Spinal cord (tissue), 10 donors: ENCODE measurements at places on chromosomes 4 and X. TPM values are rescaled to one million over a fixed set of nuclear protein-coding genes. Genes with fewer than 3 reads are reported as not detected.

Gene NALF2
- polyA plus RNA-seq: 8.9 TPM

Gene SAGE1
- not detected for polyA plus RNA-seq

Gene GLUD2
- polyA plus RNA-seq: 15.7 TPM

Gene ODAM
- polyA plus RNA-seq: not detected

Gene ADD1
- polyA plus RNA-seq: 320 TPM

Gene IL13RA2
- 1.1 TPM for polyA plus RNA-seq

Gene SATL1
- 1.5 TPM for polyA plus RNA-seq

DNA sequence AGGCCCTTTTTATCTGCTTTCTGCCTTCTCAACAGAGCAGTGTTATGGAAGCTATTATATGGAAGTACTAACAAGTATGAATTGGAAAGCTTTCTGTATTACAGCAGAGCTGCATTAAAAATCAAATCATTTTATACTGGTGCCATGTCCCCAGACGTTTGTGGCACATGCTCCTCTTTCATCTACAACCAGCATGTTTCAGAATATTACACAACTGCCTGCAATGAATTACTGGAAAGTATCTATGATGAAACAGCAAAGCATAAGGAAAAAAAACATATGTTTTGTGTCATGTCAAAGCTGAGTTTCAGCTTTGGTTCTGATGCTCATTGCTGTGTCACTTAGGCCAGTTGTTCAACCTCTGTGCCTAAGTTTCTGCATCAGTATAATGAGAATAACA is 576.8 kb downstream of the GBA3 start:
- H3K27me3 ChIP-seq: no peaks in the 10 kb centered on the region
- peak overlapping the region; percentile 8 for H3K27ac ChIP-seq
- H3K4me3 ChIP-seq: no peak overlapping the region
- no peaks in the 10 kb centered on the region for H3K4me1 ChIP-seq
- H3K36me3 ChIP-seq: no peaks in the 10 kb centered on the region
- no peak for DNase-seq

DNA sequence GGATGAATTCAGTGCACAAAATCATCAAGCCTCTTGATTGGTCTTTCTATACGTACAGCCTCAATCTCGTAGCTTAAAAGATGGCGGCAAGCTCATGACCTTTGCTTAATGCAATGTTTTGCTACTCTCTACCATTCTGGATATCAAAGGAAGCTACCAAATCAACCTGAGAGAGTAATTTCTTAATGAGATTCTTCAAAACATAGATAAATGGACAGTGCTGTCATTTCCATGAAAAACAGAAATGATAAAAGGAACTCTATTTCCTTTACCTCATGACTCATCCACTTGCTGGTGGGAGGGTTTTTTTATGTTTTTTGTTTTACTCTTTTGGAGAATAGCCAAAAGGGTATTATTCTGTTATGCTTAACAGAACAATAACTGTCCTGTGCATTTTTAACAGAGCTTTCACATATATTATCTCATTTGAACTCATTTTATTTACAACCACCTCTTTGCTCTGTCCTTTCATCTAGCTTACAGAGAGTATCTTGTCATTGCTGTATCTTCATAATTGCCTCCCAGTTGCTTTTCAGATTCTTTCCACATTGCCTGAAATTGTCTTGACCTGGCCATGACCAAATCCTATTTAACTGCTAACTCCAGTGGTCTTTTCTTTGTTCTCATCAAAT is 138.6 kb upstream of the GPR101 start:
- no peak overlapping the region for H3K4me3 ChIP-seq
- no peak overlapping the region for H3K27ac ChIP-seq
- DNase-seq: no peak
- no peaks in the 10 kb centered on the region for H3K27me3 ChIP-seq
- no peaks in the 10 kb centered on the region for H3K36me3 ChIP-seq
- no peaks in the 10 kb centered on the region for H3K4me1 ChIP-seq

DNA sequence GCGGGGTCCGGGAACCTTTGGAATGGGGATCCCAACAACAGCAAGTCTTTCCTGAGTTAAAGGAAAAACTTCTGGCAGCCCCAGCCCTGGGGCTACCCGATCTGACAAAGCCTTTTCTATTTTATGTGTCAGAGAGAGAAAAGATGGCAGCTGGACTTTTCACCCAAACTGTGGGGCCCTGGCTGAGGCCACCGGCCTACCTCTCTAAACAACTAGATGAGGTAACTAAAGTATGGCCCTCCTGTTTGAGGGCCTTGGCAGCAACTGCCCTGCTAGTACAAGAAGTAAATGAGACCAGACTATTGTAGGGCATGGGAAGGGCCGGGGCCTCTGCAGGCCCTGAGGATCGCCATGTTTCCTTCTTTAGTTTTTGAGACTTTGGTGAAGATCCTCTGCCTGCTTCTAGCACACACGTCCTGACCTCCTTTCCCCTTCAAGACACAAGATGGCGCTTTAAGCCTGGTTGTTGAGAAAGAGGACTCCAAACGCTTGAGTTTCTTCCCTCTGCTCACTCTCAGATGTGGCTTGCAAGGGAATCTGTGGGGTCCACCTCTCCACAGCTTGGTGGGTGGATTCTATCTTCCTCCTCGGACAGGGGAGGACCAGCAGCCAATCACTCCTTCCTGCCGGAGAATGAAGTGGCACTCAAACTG is 18.5 kb upstream of the DRD5 start:
- no peaks in the 10 kb centered on the region for H3K36me3 ChIP-seq
- DNase-seq: peak; percentile 83
- H3K4me1 ChIP-seq: peaks cover 6% of the 10 kb centered on the region
- no peak overlapping the region for H3K4me3 ChIP-seq
- no peak overlapping the region for H3K27ac ChIP-seq

GRCh38 chr4:173943547-173943946 is 339.9 kb downstream of the FBXO8 start:
- no peak overlapping the region for H3K27ac ChIP-seq
- H3K4me3 ChIP-seq: no peak overlapping the region
- H3K27me3 ChIP-seq: no peaks in the 10 kb centered on the region
- no peaks in the 10 kb centered on the region for H3K36me3 ChIP-seq
- H3K4me1 ChIP-seq: no peaks in the 10 kb centered on the region
- DNase-seq: no peak

- DNase-seq: no peak
- no peaks in the 10 kb centered on the region for H3K4me1 ChIP-seq
- H3K36me3 ChIP-seq: no peaks in the 10 kb centered on the region
Measured at GRCh38 chrX:33204889-33205288, 6.5 kb downstream of the DMD start.

- H3K27me3 ChIP-seq: no peaks in the 10 kb centered on the region
- peaks cover 4% of the 10 kb centered on the region for H3K4me1 ChIP-seq
- DNase-seq: no peak
- peaks cover 3% of the 10 kb centered on the region for H3K36me3 ChIP-seq
Measured at GRCh38 chrX:50629774-50630173, 159.1 kb upstream of the DGKK start.

- peaks cover 7% of the 10 kb centered on the region for H3K4me1 ChIP-seq
- no peaks in the 10 kb centered on the region for H3K36me3 ChIP-seq
- H3K27me3 ChIP-seq: no peaks in the 10 kb centered on the region
- DNase-seq: no peak
- no peak overlapping the region for H3K4me3 ChIP-seq
Measured at GRCh38 chrX:65706041-65706828, 38.8 kb downstream of the MSN start.

DNA sequence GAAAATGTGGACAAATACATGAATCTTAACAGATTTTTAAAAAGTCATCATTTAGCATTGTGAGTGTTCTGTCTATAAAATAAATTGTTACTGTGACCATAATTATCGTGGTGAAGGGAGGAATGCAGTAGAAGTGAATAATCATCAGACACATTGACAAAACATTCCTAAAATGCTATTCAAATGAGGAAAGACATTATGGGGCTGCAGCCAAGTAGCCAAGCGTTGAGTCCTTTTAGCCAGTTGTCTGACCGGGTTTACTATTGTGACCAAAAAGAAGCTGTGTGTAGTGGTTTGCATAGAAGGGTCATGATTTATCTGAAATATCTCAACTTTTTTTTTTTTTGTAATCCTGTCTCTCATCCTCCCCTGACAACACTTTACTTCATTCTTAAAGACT is 19.5 kb downstream of the WWC2 start:
- H3K36me3 ChIP-seq: no peaks in the 10 kb centered on the region
- H3K27ac ChIP-seq: no peak overlapping the region
- H3K4me1 ChIP-seq: no peaks in the 10 kb centered on the region

DNA sequence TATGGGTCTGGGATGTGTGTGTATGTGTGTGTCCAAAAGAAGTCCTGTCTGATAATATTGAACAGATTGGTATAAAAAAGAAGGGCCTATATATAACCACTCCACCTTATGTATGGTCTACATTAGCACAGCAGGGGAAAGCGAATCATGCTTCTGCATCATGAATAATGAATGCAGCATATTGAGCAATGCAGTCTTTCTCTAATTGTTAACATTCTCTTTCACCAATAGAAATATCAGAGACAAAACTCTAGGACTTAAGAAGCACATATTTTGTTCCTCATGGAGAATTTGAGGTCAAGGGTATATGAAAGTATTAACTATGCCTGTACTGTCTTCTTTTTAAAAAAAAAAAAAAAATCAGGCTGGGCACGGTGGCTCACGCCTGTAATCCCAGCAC is 264.3 kb upstream of the NOCT start:
- H3K4me1 ChIP-seq: no peaks in the 10 kb centered on the region
- DNase-seq: no peak
- H3K27ac ChIP-seq: no peak overlapping the region
- H3K27me3 ChIP-seq: no peaks in the 10 kb centered on the region

- no peaks in the 10 kb centered on the region for H3K36me3 ChIP-seq
- H3K4me1 ChIP-seq: no peaks in the 10 kb centered on the region
- H3K27me3 ChIP-seq: no peaks in the 10 kb centered on the region
- no peak overlapping the region for H3K4me3 ChIP-seq
- no peak overlapping the region for H3K27ac ChIP-seq
Measured at GRCh38 chr4:41161355-41161754, 53.0 kb downstream of the APBB2 start.

- DNase-seq: peak; percentile 81
- H3K36me3 ChIP-seq: no peaks in the 10 kb centered on the region
- H3K4me1 ChIP-seq: peaks cover 7% of the 10 kb centered on the region
- H3K27me3 ChIP-seq: no peaks in the 10 kb centered on the region
- peak within 1 kb of the TSS; percentile 82 for H3K4me3 ChIP-seq
Measured at GRCh38 chr4:139177049-139177868, at the start of gene ELF2. Gene ELF2, minus strand, starts transcription at chr4:139177218. Its CDS starts 39,517 bp downstream, at chr4:139137701.

DNA sequence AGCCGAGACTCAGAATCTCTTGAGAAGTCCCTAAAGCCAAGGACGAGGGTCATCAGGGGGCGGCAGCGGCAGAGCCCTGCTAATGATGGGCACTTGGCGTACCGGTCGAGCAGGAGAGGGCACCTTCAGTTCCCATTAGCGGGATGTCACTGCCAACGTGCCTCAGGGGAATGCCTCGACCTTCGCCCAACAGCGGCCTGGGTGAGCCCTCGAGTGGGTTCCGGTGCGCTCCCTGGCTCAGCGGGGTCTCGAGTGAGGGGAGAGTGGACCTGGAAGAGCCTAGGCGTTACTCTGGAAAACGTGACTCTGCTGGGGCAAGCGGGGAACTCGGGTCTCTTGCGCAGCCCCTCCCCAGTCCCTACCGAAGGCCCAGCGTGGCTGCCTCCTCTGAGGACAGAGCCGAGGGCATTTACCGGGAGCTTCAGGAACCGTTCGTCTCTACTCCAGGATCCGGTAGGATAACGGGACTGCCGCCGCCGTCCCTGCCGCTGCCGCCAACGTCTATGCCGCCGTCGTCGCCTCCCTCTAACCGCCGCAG is 36.9 kb downstream of the PGRMC1 start:
- H3K36me3 ChIP-seq: no peaks in the 10 kb centered on the region
- H3K27me3 ChIP-seq: peaks cover 10% of the 10 kb centered on the region
- no peak for DNase-seq
- peak overlapping the region; percentile 16 for H3K4me3 ChIP-seq
- H3K27ac ChIP-seq: no peak overlapping the region
- peaks cover 13% of the 10 kb centered on the region for H3K4me1 ChIP-seq

- H3K4me1 ChIP-seq: no peaks in the 10 kb centered on the region
- no peaks in the 10 kb centered on the region for H3K27me3 ChIP-seq
- no peak overlapping the region for H3K27ac ChIP-seq
- no peaks in the 10 kb centered on the region for H3K36me3 ChIP-seq
- no peak overlapping the region for H3K4me3 ChIP-seq
Measured at GRCh38 chrX:27132862-27133261, 330.3 kb downstream of the PPP4R3C start.

GRCh38 chr4:68124262-68124661 is 5.4 kb downstream of the TMPRSS11F start:
- no peak overlapping the region for H3K27ac ChIP-seq
- H3K4me1 ChIP-seq: no peaks in the 10 kb centered on the region
- no peaks in the 10 kb centered on the region for H3K27me3 ChIP-seq
- no peaks in the 10 kb centered on the region for H3K36me3 ChIP-seq

DNA sequence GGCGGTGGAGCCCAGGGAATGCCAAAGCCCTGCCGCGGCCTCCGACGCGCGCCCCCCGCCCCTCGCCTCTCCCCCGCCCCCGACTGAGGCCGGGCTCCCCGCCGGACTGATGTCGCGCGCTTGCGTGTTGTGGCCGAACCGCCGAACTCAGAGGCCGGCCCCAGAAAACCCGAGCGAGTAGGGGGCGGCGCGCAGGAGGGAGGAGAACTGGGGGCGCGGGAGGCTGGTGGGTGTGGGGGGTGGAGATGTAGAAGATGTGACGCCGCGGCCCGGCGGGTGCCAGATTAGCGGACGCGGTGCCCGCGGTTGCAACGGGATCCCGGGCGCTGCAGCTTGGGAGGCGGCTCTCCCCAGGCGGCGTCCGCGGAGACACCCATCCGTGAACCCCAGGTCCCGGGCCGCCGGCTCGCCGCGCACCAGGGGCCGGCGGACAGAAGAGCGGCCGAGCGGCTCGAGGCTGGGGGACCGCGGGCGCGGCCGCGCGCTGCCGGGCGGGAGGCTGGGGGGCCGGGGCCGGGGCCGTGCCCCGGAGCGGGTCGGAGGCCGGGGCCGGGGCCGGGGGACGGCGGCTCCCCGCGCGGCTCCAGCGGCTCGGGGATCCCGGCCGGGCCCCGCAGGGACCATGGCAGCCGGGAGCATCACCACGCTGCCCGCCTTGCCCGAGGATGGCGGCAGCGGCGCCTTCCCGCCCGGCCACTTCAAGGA is at the start of gene FGF2:
FGF2 (plus strand) TSS at position 279 of the 705 bp plus-strand sequence; CDS start at position 623, 344 bp downstream.
- peaks cover 4% of the 10 kb centered on the region for H3K4me1 ChIP-seq
- H3K27ac ChIP-seq: peak within 1 kb of the TSS; percentile 81
- no peaks in the 10 kb centered on the region for H3K36me3 ChIP-seq
- no peaks in the 10 kb centered on the region for H3K27me3 ChIP-seq
- peak within 1 kb of the TSS; percentile 72 for H3K4me3 ChIP-seq

DNA sequence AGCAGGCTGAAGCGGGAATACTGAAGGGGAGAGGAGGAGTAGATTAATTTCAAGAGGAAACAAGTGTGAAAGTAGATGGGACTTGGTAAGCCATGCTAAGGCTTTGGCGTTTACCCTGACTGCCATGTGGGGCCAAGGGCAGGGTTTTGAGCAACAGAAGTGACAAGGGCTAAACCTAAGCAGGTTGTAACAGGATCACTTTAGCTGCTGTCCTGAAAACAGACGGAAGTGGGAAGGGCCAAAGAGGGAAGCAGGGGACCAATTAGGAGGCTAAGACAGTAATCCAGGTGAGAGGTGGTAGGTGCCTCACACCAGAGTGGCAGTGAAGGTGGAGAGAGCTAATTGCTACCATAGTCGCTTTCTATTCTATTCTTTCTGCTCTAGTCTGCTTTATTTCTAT is 166.5 kb downstream of the PJA1 start:
- no peak for DNase-seq
- no peaks in the 10 kb centered on the region for H3K27me3 ChIP-seq
- H3K36me3 ChIP-seq: no peaks in the 10 kb centered on the region

- no peak for DNase-seq
- no peak overlapping the region for H3K27ac ChIP-seq
- no peaks in the 10 kb centered on the region for H3K36me3 ChIP-seq
- no peaks in the 10 kb centered on the region for H3K4me1 ChIP-seq
Measured at GRCh38 chrX:40863671-40864070, 128.3 kb upstream of the MED14 start.
